Myocyte (in vitro differentiated cells): ENCODE measurements at places on chromosomes 13 and 19. TPM values are rescaled to one million over a fixed set of nuclear protein-coding genes. Genes with fewer than 3 reads are reported as not detected.
A peak's percentile ranks its signal among the peaks of the same experiment; 100 is the strongest.

CBLC gene
- not detected in 2 replicates for total RNA-seq

DNA sequence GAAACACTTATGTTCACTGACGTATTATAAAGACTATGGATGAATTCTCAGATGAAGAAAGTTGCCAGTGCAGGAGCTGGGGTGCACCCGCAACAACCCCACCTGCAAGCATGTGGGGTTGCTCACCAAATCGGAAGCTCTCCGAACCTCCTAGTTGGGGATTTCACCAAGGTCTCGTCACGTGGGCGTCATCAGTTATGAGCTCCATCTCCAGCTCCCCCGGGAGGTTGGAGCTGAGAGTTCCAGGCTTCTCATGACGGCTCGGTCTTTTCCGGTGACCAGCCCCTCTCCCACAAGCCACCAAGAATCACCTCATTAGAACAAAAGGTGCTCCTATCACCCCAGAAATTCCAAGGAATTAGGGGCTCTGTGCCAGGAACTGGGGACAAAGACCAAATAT, 46.1 kb upstream of the TUBGCP3 start:
- no peak for DNase-seq

DNA sequence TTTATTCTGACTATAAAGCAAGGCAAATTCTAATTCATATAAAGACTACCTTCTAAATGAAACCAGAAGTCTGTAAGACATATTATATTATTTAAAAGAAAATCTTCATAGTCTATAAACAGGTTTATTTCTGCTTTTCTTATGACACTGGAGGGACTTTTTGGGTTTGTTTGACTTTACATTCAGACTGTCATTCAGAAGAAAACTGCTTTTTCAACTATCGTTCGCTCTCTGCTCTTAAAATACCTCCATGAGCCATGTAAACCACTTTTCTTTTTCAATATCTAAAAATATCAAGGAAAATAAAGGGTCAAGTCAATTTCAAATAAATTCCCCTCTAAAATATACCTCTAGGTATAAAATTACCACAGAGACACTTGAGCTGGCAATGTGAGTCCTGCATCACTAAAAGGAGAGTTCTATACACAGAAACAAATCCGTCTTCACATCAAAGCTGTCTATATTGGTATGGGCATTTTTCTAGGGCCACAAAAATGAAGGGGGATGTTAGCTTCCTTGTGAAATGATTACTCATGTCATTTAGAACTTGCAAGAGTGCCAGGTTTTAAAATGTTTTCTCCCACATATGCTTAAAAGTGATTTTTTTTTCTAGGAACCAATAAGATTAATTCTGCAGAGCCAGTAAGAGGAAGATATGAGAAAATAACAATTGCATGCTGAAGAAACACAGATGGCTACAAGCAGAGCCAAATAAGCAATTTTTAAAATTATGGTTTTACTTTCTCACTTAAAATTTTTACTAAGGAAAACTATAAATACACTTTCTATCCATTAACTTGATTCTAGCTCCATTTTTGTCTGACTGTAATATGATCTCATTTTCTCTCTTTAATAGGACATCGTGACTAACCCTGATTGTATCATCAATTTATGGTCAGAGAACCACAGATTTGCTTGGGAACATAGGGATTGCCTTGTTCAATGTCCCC, 181.8 kb downstream of the TBC1D4 start:
- DNase-seq = peak; percentile 22

DNA sequence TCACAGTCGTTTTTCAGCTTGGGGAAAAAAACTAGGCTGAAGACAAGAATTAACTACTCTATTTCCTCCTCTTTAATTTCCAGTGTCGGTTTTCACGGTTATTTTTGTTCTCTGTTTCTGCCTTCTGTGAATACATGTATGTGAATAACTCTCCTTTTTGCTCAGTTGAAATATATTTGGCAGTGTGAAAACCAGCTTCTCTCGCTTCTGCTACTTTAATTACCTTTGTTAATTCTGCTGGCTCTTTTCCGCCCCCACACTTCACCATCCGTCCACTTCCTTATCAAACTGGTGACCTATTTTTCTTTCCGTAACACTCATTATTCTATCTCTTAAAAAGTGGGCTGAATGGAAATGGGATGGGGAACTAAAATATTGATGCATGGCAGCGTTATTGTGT, 126.4 kb downstream of the POU4F1 start:
- DNase-seq = no peak

DNA sequence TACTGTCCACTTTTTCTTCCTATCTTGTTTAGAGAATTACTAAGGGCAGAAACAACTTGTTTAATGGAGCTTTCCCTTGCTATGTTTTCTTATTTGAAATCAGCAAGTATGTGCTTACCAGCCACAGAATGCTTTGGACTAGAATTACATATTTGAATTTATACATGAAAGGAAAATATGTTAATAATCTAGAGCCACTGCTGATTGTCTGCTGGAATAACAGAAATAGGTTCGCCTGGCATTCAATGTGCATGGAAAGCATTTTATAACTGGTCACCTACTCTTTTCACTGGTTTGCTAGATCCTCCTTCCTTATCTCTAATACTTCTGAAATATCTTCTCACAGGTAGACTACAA, 8.0 kb downstream of the EFNB2 start:
- DNase-seq = no peak
